ENCODE measurements at places on chromosomes 12 and 14.

DNA sequence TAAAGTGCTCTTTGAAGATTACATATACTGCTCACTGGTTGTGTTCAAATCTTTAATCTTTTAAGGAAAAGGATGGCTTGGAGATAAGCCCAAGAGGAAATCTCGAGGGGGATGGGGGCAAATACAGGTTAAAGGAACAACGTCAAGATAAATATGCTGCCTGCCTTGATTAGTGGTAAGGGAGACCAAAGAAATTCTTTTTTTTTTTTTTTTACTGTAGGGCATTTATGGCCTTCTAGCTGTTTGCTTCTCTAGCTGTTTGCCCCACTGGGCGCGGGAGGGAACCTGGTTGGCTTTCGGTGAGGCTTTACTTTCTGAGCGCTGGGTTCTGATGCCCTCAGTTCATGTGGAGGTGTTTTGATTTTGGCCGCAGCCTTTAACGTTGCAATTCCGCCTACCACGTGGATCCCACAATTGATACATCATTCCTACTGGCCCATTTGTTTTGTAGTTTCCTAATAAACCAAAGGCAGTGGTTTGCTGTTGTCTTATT, 5.7 kb downstream of the CCND2 start:
- DNase-seq = no peak

DNA sequence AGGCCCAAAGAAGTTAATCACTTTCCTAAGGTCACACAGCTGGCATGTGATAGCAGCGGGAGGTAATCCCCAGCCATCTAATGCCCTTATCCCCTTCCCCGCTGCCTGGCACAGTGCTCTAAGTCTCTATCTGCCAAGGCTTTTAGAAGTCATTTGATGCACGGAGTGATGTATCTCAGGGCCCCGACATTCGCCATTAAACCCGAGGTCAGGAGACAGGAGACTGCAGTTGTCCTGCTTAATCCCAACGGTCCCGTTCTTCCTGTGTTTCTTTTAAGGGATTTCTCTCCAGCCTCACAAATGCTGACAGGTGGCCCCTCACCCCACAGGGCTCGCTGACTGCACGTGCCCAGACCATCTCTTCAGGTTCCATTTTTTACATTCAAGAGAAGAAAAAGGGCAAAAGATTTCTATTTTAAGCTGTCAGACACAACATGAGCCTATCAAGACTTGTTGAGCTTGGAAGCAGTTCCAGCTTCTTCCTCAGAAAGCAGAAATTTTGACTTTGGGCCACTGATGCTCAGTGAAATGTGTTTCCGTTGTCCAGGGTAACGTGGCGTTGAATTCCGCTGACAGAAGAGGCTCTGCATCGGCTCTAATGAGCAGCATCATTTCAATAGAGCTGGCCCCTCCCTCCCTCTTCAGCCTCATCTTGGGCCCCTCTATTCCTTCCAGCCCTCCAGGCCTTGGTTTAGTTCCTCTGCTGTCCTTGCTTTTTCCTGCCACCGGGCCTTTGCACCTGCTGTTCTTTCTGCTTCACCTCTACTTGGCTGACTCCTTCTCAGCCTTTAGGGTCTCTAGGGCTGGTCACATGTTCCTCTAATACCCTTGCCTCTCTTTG, 171.5 kb downstream of the CHST11 start:
- DNase-seq = no peak

DNA sequence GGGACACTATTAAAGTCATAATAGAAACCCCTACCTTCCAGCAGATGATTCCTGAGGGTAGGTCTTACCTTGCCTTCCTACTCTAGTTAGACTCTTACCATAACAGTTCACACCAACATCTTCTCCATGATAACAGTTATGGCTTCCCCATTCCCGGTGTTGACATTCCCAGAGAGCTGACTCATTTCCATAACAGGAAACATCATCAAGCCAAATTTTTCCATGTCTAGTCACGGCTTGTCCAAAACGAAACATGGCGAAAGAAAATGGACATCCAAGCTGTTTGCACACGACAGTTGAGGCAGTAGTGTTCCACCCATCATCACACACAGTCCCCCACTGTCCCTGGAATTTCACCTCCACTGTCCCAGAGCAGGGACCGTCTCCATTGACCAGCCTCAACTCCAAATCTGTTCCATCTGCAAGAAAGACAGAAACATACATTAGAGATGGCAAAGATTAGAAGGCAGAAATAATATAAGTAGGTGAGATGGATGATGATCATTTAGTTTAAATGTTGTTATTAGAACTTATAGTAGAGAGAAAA, 10.6 kb downstream of the CD163L1 start:
- no peak for DNase-seq

- DNase-seq = no peak
Measured at GRCh38 chr14:105187116-105187515, 6.0 kb upstream of the NUDT14 start.

DNA sequence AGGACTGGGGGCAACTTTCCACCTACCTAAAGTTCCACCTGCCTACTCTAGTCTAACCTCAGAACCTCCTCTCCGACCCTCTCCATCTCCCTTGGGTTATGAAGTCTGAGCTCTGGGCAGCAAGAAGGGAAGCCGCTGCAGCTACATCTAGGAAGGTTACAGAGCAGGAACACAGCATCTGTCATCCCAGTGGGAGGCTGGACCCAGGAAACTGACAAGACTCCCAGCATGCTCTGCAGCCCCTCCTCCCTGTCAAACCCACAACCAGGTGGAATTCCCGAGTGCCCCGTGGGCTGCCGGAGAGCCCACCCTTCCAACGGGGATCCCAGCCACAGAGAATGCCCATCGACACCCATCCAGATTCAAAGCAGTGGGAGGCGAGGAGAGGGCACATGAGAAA, 2.1 kb downstream of the TESC start:
- DNase-seq = no peak

GRCh38 chr12:123472438-123472849, 14.5 kb downstream of the SNRNP35 start:
- no peak for DNase-seq
